ENCODE measurements at places on chromosomes 5 and 9.

- DNase-seq, result no peak
Measured at GRCh38 chr5:42005561-42006153, 80.6 kb downstream of the FBXO4 start.

DNA sequence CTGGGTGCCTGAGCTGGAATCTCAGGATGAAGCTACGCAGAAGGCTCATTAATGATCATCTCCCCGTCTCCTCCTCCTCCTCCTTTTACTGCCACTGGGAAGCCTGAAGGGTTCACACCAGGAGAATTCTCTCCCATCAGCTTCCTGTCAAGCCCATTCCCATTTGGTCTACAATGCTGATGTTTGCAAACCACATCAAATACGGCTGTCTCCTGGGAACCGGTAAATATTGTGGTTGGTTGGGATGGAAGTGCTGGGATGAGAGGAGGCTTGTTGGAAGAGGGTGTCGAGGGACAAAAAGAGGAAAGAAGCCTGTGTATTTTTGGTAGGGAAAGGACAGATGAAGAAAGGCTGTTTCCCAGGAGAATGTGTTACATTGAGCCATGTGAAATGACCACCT is 13.2 kb upstream of the S1PR3 start:
- DNase-seq, result no peak

- DNase-seq, result no peak
Measured at GRCh38 chr5:126031989-126032716, 391.1 kb upstream of the GRAMD2B start.

DNA sequence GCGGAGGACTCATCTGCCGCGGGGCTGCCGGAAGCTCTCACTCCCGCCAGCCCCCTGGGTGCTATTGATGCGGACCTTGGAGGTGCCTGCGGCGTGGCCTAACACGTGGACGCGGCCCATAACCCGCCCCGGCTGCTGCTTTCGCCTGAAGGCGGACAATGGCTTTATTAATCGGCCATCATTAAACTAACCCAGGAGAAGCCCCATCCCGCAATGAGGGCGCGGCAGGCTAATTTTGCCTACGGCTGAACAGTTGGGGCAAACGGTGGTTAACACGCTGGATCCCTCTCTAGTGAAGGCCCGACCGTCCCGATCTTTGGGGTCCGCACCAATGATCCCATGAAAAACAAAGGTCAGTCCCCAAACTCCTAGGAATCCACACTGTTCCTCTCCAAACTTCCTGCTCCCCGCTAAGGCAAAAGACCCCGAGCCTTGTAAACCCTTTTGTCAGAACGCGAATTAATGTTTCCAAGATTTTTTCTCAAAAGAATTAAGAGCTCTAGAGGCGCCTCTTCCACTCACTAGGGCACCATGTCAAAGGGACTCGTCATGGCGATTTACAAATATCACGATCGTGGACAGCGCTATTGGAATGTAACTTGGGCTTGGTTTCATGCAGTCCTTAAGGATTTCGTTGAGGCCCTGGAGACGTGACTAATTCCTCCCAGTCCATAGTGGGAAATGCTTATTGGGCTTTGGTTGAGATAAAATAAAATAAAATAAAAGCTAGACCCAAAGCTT is 193.1 kb downstream of the MEF2C start:
- no peak for DNase-seq

- DNase-seq, result no peak
Measured at GRCh38 chr9:116212986-116213692, 59.5 kb downstream of the PAPPA start.
